ENCODE measurements at places on chromosomes 7 and 10. TPM values are rescaled to one million over a fixed set of nuclear protein-coding genes. Genes with fewer than 3 reads are reported as not detected.

DNA sequence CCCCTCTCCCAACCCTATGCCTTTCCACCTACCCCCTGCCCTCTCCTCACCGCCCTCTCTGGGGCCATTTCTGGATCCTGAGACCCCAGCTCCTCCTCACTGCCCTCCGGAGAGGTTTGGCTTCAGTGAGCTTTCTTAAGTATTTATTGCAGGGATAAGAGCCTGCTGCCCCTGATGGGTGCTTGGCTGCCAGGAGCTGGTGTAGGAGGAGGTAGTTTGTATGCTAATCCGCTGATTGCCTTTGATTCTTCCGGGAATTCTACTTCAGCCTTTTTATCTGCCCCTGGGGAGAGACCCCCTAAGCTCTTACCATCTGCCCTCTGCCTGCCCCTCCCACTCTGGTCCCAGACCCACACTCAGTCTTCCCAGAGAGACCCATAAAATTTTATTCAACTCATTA, 263.5 kb upstream of the PODXL start:
- no peak for DNase-seq
- H3K4me3 ChIP-seq = no peak overlapping the region
- H3K4me1 ChIP-seq = no peaks in the 10 kb centered on the region
- H3K27ac ChIP-seq = no peak overlapping the region
- no peaks in the 10 kb centered on the region for H3K36me3 ChIP-seq

MRC1 gene
- total RNA-seq = not detected

GRCh38 chr7:46230990-46231305, 309.9 kb upstream of the IGFBP3 start:
- no peak overlapping the region for H3K4me3 ChIP-seq
- no peak for DNase-seq
- no peaks in the 10 kb centered on the region for H3K4me1 ChIP-seq
- H3K36me3 ChIP-seq = no peaks in the 10 kb centered on the region
- no peak overlapping the region for H3K27ac ChIP-seq
- H3K27me3 ChIP-seq = no peaks in the 10 kb centered on the region

DNA sequence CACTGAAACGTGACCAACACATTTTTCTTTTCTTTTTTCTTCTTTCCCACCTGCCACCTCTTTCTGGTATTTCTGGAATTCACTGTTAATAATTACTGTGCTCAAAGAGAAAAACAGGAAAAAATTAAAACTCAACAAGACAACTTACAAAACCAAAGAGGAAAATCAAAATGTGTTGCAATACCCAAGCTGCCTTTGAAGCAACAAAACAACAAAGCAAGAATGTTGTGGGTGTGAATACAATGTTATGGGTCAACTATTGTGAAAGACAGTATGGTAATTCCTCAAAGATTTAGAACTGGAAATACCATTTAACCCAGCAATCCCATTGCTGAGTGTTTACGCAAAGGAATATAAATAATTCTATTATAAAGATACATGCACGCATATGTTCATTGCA, 415.1 kb downstream of the GFRA1 start:
- no peak for DNase-seq
- no peak overlapping the region for H3K27ac ChIP-seq
- H3K4me3 ChIP-seq = no peak overlapping the region
- peaks cover 4% of the 10 kb centered on the region for H3K4me1 ChIP-seq
- no peaks in the 10 kb centered on the region for H3K27me3 ChIP-seq

- no peak overlapping the region for H3K4me3 ChIP-seq
- H3K36me3 ChIP-seq = no peaks in the 10 kb centered on the region
- no peak for DNase-seq
- H3K27ac ChIP-seq = no peak overlapping the region
- H3K27me3 ChIP-seq = no peaks in the 10 kb centered on the region
Measured at GRCh38 chr10:123249894-123250293, 95.7 kb downstream of the BUB3 start.

- no peak overlapping the region for H3K27ac ChIP-seq
- DNase-seq = no peak
- H3K27me3 ChIP-seq = no peaks in the 10 kb centered on the region
- peaks cover 7% of the 10 kb centered on the region for H3K36me3 ChIP-seq
- no peak overlapping the region for H3K4me3 ChIP-seq
- peaks cover 2% of the 10 kb centered on the region for H3K4me1 ChIP-seq
Measured at GRCh38 chr10:32376097-32376496, 29.1 kb upstream of the EPC1 start.

CHRM2 gene
- not detected for total RNA-seq
